ENCODE measurements at places on chromosomes 1 and 21.

DNA sequence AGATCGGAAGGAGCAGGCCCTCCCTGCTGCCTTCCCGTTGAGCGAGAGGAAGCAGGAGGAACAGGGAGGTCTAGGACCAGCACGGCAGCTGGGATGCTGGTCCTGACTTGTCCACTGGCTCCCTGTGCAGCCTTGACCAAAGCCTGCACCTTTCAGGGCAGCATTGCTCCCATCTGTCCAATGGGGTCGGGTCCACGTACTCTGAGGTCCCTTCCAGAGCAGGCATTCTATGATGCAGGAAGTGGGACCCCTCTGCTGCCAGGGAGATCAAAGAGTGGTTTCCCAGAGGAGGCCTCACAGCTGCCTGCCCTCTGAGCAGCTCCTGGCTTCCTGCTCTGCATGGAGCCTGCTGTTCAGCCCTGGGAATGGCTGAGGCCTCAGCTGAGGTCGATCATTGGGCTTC is 21.7 kb upstream of the ZNF362 start:
- DNase-seq = no peak

- no peak for DNase-seq
Observed at GRCh38 chr21:31913182-31913608, 40.4 kb downstream of the HUNK start.

GRCh38 chr1:175494950-175495349 is 248.4 kb downstream of the TNR start:
- DNase-seq = no peak

- no peak for DNase-seq
Observed at GRCh38 chr1:3350506-3351261, 103.8 kb upstream of the ARHGEF16 start.

- no peak for DNase-seq
Observed at GRCh38 chr1:113617438-113618141, 141.7 kb downstream of the PHTF1 start.

GRCh38 chr1:76690766-76691165 is 176.5 kb upstream of the ST6GALNAC5 start:
- DNase-seq = no peak

DNA sequence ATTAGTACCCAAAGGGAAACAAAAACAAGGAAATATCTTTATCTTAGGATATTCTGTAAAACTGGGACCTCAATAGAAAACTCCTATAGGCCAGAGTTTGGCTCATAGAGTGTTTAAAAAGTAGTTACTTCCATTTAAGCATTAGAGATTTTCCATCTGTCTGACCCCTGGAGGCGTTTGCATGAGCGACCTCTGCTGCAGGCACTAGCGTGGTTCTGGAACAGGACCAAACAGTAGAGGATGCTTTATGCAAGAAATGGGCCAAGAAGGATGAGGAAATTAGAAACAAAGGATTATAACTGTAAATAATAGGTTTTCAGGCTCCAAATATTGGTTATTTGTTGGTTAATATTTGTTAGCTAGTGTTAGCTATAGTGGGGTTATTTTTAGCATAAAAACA is 5.7 kb downstream of the ZBTB40 start:
- DNase-seq = no peak
